Jurkat, Clone E6-1 (cell line): ENCODE measurements at places on chromosomes 2 and 18.

DNA sequence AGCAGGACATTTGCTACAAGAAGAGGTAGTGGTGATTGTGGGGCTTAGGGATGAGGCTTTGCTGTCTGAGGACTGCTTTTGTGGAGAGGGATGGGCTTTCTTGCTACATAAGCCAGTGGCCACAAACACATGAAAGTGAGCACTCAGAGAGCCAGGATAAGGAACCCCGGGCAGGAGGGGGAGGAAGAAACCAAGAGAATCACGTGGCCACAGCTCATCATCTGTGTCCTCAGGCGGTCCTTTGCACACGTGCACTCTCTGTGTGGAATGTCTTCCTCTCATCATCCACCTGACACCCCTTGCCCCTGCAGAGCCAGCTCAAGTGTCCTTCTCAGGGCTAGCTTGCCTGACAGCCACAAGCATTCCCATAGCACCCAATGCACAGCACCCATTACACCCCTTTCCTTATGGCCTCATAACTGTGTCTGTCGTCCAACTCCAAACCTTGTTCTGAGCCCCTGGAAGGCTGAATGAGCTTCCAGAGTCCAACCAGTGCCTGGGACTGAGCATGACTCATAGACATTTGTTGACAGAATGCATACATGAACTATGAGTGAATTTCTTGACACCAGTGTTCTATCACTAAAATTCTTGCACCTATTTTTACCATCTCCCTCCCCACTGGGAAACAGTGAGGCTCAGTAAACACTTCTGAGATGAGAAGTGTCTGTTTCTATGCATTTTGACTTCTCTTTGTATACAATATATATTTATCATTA, 398.3 kb downstream of the ALK start:
- DNase-seq: no peak

GRCh38 chr2:65427532-65427931, 4.9 kb downstream of the SPRED2 start:
- DNase-seq: no peak

DNA sequence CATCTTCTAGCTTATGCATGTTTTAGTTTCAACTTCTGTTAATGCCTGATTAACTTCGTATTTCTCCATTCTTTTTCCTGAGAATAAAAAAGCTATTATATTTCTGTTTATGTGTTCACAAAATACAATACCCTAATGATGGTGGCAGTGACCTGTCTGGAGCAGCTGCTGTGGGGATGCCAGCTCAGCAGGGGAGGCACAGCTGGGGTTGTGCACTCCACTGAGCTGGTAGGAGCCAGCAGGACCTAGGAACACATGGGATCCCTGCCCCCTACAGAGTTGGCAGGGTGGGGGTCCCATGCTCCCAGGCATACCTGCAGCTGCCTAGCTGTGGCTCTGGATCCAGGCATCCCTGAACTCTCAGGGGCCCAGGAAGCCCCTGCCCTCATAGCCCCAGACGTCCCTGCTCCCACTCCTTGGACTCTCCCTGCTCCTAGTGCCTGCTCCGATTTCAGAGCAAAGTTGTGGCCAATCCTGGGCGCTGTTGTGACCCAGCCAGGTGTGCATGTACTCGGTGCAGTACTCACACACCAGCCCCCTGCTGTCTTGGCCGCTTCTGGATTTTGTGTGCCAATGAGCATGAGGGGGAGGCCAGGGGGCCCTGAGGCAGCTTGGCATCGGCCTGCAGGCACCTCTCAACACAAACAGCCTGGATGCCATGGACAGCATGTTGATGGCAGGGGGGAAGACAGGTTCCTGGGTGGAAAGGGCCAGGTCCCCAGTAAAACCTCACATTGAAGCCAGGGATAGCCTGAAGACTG, 546.0 kb downstream of the ZNF804A start:
- DNase-seq: no peak

DNA sequence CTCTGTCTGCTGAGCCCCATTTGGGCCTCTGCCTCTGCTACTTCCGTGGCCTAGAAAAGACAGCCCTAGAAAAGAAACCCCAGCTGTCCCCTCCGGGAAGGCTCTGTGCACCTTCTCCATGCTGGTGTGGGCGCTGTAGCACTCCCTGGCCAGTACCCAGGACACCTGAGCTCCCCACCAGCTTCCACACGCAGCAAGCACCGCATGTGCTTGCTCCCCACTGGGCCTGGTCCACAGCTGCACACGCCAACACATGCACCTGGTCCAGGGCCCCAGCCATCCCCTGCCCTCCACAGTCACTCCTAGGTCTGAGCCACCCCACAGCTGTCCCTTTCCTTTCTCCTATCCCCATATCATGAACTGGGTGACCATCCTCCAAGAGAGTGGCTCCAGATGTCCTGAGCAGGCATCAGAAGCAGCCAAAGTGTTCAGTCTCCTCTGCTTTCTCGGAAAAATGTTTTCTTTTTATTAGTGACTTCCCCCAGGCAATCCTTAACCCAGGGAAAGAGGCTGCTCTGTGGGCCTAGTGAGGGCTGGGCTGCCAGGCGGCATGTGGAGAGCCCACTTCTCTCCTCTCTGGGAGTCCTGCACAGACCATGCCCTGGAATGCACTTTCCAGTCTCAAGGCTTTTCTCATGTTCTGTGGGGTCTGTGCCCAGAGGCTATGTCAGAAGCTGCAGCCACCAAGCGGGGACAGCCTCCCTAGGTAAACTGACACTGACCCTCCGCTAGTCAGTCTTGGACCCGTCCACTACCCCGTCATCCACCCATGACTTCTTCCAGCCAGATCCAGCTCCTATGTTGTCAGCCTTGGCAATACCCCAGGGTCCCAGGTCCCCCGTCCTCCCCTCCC, 133.7 kb downstream of the KLHL29 start:
- no peak for DNase-seq

DNA sequence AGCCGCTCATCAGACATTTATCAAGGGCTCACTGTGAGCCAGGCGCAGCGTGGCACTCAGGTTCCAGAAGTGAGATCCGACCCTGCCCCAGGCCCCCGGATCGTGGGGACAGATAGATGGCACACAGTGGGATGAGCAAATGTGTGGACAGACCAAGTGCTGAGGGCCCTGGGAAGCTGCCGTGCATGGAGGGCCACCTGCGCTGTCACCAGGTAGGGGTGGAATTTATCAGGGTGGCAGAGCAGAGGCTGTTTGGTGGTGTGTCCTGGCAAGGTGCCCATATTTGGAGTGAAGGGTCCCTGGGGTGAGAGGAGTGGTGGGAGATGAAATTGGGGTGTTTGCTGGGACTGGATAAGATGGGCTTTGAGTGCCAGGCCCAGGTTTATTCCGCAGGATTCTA, 92.8 kb upstream of the HS6ST1 start:
- DNase-seq: no peak

DNA sequence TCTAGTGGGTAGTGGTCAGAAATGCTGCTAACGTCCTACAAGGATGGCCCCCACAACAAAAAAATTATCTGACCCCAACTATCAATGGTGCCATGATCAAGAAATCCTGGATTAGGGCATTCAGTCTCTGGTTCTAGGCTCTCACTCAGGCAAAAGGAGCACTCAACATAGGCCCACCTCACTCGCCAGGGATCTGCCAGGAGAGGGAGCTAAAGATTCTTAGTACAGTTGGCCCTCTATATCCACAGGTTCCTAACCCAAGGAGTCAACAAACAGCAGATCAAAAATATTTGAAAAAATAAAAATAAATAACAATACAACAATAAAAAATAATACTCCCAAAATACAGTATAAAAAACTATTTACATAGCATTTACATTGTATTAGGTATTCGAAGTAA, 10.0 kb downstream of the SLC4A5 start:
- DNase-seq: peak; percentile 20

- DNase-seq: no peak
These were observed 131.6 kb upstream of the SATB2 start for GRCh38 chr2:199589306-199589705.

DNA sequence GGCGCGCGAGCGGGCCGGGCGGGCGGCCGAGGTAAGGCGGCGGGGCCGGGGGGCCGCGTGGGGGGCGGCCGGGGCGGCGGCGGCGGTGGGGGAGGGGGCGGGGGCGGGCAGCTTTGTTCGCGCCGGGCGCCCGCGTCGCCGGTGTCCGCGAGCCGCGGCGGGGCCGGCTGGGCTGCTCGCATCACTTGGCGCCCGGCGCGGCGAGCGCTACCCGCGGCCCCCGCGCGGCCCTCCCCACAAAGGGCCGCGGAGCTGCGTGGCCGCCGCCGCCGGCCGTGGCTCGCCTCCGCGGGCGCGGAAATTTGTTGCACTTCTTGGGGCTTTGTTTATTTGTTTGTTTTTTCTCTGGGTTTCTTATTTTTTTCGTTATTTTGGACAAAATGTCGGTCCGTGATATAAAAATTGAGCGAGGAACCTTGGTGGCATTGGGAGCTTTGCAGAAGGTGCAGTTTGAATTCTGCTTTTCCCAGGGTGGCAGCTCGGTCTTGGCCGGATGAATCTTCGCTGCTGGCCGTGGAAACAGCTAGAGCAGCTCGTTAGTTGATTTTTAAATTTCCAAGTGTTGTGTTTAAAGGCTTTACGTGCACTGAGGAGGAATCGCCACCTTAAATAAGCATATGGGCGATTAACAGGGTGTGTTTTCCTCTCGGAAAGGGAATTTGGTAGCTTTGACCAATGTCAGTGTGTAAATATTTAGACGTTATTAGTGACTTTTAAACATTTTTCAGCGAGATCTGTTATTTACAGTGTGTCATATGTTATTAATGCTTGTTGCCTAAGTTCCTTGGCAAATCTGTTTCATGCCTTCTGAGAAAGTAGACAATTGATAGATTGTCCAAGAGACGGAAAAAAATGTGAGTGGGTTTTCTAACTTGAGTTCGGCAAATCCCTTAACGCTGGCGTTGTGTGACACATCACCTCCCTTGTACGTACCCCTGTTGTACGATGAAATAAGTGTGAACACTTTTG, 822 bp downstream of the UBE2E3 start:
- no peak for DNase-seq

- DNase-seq: no peak
These were observed 50.8 kb downstream of the SPRED2 start for GRCh38 chr2:65381607-65382051.

DNA sequence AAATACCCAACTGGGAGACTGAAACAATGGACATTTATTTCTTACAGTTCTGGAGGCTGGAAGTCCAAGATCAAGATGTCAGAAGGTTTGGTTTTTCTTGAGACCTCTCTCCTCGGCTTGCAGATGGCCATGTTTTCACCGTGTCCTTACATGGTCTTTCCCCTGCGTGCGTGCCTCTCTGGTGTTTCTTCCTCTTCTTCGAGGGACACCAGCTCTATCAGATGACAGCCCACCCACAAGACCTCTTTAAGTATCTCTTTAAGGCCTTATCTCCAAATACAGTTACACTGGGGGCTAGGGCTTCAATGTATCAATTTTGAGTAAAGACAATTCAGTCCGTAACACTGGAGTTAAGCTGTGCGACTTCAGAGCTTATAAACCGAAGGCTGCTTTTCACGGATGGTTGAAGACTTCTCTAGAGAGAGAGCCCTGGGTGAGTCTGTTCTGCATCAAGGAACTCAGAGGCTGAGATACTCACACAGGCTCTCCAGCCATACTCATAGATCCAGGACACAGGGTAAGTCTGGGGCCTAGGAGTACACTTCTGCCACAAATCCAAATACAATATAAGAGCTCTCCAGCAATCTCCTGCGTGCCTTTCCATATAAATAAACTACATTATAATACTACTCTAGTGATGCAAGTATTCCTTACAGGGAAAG, 339.9 kb upstream of the PKDCC start:
- no peak for DNase-seq

DNA sequence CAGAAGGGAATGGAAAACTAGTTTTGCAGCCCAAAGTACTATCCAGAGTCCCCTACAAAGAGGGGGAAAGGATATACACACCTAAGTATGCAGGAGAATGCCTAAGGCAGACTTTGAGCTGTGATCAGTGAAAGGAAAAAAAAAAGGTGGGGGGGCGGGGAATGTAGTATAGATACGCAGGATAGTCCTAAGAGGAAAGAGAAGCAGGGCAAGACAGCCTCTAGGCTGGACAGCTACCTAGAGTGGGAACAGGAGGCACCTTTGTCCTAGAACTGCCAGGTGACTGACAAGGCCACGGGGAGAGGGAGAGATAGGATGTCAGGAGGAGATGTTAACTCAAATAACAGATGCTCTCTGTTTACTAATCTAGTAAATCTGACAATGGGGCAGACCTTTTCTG, 6.0 kb downstream of the REEP1 start:
- no peak for DNase-seq

GRCh38 chr18:49743117-49743567, 70.2 kb downstream of the ACAA2 start:
- no peak for DNase-seq

DNA sequence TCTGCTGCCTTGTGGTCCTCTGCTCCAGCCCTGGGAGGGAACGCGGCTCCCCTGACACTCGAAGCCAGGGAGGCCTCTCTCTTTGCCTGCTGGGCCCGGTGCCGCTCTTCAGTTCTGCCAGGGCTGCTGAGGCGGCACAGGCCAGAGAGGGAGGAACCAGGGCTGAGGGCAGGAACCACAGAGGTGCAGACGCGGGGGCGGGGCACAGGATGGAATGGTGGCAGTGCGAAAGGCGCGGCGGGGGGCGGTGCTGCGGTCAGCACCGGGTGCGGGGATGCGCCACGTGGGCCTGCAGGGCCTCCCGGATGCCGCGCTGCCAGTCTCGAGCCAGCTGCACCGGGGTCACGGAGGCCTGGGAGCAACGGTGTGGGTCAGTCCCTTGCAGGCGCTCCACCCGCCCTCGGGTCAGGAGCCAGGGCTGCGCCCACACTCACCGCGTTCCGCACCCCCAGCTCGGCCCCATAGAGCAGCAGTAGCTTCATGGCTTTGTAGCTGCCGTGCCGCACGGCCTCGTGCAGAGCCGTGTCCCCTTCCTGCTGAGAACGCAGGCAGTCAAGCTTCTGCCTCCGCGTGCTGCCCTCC, 4.4 kb downstream of the ANKRD23 start:
- no peak for DNase-seq

DNA sequence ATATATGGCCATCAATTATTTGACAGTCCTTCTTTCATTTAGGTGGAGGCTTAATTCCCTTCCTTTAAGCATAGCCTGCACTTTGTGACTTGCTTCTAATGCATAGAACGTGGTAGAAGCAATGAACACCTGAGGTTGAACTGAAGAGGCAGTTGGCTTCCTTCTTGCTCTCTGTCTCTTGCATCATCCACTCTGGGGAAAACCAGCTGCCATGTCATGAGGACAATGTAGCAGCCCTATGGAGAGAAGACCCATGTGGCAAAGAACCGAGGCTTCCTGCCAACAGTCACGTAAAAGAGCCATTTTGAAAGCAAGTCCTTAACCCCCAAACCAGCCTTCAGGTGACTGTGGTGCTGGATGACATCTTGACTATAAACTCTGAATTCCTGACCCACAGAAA, 46.8 kb downstream of the ATOH8 start:
- peak; percentile 32 for DNase-seq

GRCh38 chr18:3346487-3346886, 84.6 kb downstream of the MYL12B start:
- DNase-seq: no peak

DNA sequence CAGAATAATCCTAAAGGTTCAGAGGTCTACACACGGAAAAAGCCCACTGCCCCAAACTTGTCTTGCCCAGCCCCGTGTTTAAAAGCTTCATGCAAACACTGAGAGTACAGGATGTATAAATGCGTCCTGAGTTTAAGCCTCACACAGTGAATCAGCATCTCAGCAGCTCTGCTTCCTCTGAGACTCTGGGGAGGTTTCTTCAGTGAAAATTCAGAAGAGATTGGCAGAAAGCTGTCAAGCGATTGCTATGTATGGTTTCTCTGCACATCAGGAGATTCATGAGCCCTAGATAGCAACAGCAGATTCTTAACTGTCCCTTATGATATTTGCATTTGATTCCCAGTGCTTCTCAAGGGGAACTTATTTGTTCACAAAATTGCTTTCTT, 27.1 kb downstream of the CRACDL start:
- no peak for DNase-seq

GRCh38 chr2:83595121-83595690, 863.9 kb downstream of the SUCLG1 start:
- no peak for DNase-seq
